Ascending aorta (tissue), 2 donors: ENCODE measurements at places on chromosomes 2 and 18. TPM values are rescaled to one million over a fixed set of nuclear protein-coding genes. Genes with fewer than 3 reads are reported as not detected.

DNA sequence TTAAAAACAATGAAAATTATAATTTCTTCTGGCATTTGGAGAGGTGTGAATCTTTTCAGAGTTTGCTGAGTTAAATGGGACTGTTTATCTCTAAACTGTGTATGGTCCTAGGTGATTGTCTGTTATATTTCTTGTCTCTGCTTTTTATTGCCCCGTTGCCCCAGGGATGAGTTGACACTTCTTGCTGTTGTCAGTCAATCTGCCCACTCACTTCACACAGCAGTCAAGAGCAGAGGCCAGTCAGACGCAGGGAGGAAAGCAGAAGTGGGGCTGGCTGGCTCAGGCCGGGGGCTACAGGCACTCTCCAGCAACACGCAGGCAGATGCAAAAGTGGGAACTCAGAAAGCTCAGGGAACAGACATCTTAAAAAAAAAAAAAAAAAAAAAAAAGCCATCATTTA, 365.2 kb downstream of the CLIP4 start:
- H3K4me1 ChIP-seq: no peaks in the 10 kb centered on the region
- no peak overlapping the region for H3K27ac ChIP-seq
- no peak overlapping the region for H3K4me3 ChIP-seq
- no peaks in the 10 kb centered on the region for H3K36me3 ChIP-seq

DNA sequence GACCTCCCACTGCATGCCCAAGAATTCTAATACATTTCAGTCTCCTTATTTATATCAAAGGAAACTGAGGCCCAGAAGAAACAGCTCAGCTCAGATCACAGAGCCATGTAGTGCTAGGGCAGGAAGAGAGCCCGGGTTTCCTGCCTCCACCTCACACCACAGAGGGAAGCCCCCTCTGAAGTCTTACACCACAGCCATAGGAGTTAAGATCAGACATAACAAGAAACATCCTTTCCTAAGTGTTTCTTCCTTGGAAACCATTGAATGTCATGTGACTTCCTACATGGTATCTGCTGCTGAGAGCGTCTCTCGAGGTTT, 102.1 kb downstream of the MTCL1 start:
- H3K27ac ChIP-seq: no peak overlapping the region
- no peaks in the 10 kb centered on the region for H3K36me3 ChIP-seq
- no peak overlapping the region for H3K4me3 ChIP-seq

- H3K27ac ChIP-seq: no peak overlapping the region
- no peak overlapping the region for H3K4me3 ChIP-seq
- peaks cover 30% of the 10 kb centered on the region for H3K4me1 ChIP-seq
- no peak for DNase-seq
Observed at GRCh38 chr2:232662486-232663260, 29.3 kb downstream of the EFHD1 start.

- H3K36me3 ChIP-seq: no peaks in the 10 kb centered on the region
- no peaks in the 10 kb centered on the region for H3K27me3 ChIP-seq
- no peak for DNase-seq
- H3K4me3 ChIP-seq: no peak overlapping the region
- H3K4me1 ChIP-seq: no peaks in the 10 kb centered on the region
Observed at GRCh38 chr2:216298719-216299495, 73.4 kb downstream of the MARCHF4 start.

- no peaks in the 10 kb centered on the region for H3K27me3 ChIP-seq
- no peaks in the 10 kb centered on the region for H3K36me3 ChIP-seq
- no peak for DNase-seq
- peaks cover 18% of the 10 kb centered on the region for H3K4me1 ChIP-seq
Observed at GRCh38 chr2:96142217-96143113, 2.8 kb downstream of the DUSP2 start.

- H3K4me1 ChIP-seq: peaks cover 3% of the 10 kb centered on the region
- no peaks in the 10 kb centered on the region for H3K27me3 ChIP-seq
- no peak overlapping the region for H3K4me3 ChIP-seq
Observed at GRCh38 chr2:68906716-68907115, 35.5 kb upstream of the BMP10 start.

GRCh38 chr2:240564561-240565332, 3.5 kb upstream of the RNPEPL1 start:
- H3K4me3 ChIP-seq: no peak overlapping the region
- H3K36me3 ChIP-seq: no peaks in the 10 kb centered on the region
- peak overlapping the region; percentile 54 for H3K27ac ChIP-seq
- no peak for DNase-seq

GRCh38 chr2:218880102-218880858, at the start of gene WNT10A:
WNT10A (plus strand) TSS chr2:218880852; CDS start chr2:218880996, 144 bp downstream.
- H3K27me3 ChIP-seq: peaks cover 25% of the 10 kb centered on the region
- H3K27ac ChIP-seq: no peak within 1 kb of the TSS
- no peaks in the 10 kb centered on the region for H3K4me1 ChIP-seq
- H3K4me3 ChIP-seq: peak within 1 kb of the TSS; percentile 42
- no peak for DNase-seq
- no peaks in the 10 kb centered on the region for H3K36me3 ChIP-seq

- no peaks in the 10 kb centered on the region for H3K36me3 ChIP-seq
- peak overlapping the region; percentile 62 for H3K27ac ChIP-seq
- H3K4me1 ChIP-seq: peaks cover 11% of the 10 kb centered on the region
- DNase-seq: no peak
- peak overlapping the region; percentile 45 for H3K4me3 ChIP-seq
Observed at GRCh38 chr18:13611142-13611600, 115.2 kb downstream of the FAM210A start.

DNA sequence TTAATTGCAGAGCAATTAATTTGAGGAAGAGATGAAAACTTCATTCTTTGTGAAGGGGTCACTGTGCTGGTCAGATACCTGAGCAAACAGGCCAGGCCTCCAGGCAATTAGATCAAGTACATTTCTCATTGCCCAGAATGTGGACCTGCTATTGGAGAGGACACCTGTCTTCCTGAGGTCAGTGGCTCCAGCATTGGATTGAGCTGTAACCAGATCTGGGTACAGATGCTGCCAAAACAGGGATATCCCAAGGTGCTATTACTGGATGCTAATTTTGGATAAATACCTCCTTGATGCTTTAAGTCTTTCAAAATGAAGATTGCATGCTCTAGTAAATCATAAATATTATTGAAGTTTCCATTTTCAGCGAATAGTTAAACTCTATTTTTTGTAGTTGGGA, 131.5 kb downstream of the FAM161A start:
- H3K36me3 ChIP-seq: no peaks in the 10 kb centered on the region
- H3K27me3 ChIP-seq: no peaks in the 10 kb centered on the region
- H3K4me3 ChIP-seq: no peak overlapping the region
- no peak for DNase-seq
- no peak overlapping the region for H3K27ac ChIP-seq

DNA sequence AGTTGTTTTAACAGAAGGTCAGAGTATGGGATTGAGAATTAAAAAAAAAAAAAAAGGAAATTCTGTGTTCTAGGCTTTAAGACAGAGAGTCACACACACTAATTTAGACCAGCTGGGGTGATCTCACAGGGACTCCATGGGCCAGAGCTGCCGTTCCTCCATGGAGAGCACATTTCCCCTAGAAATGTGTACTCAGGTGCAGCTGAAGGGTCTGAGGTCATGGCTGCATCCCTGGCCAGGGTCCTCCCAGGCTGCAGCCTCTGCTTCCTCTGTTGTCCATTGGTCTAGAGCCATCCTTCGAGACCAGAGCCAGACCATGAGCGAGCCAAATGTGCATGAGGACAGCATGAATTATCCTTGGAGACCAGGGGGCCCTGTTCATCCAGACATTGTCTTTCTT, 190.1 kb upstream of the TNP1 start:
- no peak overlapping the region for H3K4me3 ChIP-seq
- H3K36me3 ChIP-seq: no peaks in the 10 kb centered on the region
- DNase-seq: no peak
- H3K27ac ChIP-seq: no peak overlapping the region
- peaks cover 37% of the 10 kb centered on the region for H3K4me1 ChIP-seq

DNA sequence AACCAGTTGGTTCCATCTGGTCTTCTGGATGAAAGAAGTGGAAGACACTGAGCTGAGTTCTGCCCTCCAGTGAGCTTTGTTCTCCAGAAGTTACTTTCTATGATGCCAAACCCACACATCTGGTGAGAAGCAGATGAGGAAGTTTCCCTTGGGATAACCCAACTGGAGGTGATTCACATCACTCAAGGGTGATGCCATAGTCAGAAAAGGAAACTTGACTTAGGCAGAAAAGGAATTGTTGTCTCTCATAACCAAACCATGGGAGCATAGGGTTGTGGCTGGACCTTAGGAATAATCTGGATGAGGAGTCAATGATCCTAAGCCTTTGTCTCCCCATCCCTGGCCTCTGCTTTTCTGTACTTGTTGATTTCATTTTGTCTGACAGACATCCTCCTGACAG, 43.7 kb downstream of the CDC42EP3 start:
- no peak overlapping the region for H3K4me3 ChIP-seq
- H3K27me3 ChIP-seq: no peaks in the 10 kb centered on the region
- H3K36me3 ChIP-seq: no peaks in the 10 kb centered on the region
- H3K27ac ChIP-seq: no peak overlapping the region
- DNase-seq: no peak

DNA sequence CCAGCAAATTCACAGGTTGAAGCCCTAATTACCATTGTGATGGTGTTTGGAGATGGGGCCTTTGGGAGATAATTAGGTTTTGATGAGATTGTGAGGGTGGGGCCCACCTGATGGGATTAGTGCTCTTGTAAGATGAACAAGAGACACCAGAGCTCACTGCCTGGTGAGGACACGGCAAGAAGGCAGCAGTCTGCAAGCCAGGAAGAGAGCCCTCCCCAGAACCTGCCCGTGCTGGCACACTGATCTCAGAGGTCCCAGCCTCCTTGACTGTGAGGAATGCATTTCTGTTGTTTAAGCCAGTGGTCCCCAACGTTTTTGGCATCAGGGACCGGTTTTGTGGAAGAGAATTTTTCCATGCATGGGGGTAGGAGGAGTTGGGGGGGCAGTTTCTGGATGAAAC, 240.7 kb downstream of the KLHL29 start:
- H3K4me3 ChIP-seq: no peak overlapping the region
- no peaks in the 10 kb centered on the region for H3K27me3 ChIP-seq
- no peak overlapping the region for H3K27ac ChIP-seq
- DNase-seq: no peak
- H3K36me3 ChIP-seq: no peaks in the 10 kb centered on the region
- H3K4me1 ChIP-seq: no peaks in the 10 kb centered on the region

DNA sequence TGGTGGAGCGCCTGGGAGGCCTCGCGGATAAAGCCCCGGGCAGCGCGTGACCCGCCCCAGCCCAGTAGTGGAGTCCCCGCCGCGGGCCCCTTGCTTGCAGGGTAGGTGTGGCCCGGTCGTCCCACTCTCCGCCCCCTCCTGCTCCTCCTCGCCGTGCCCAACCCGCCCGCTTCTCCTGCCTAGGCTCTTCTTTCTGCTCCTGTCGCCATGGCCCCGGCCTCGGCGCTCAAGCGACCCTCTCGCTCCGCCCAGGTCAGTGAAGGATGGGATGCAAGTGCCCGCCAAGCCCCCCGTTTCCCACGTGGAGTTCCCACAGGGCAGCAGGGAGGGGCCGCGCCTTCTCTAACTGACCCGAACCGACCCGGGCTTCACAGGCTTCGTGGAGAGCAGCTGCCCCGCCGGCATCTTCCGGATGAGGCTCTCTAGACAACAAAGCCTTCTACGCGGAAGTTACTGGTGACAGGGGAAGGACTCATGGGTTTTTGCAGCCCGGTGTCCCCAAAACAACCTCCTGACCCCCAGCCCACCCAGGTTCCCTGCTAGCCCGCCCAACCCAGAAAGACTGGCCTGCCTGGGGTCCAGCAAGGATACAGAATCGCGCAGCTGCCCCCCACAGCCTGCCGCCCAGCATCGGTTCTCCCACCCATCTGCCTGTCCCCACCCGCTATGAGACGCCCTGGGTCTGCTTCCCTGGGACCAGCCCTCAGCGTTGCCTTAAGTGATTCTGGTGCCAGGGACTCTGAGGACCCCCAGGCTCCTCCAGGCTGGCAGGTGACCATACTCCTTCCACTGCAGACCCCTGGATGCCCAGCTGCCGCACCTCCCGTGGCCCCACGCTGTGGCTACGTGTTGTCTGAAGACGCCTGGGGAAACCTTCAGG, 32.8 kb downstream of the TTC32 start:
- H3K27ac ChIP-seq: no peak overlapping the region
- H3K4me3 ChIP-seq: peak overlapping the region; percentile 66
- no peak for DNase-seq
- H3K4me1 ChIP-seq: peaks cover under 1% of the 10 kb centered on the region
- H3K36me3 ChIP-seq: no peaks in the 10 kb centered on the region

DNA sequence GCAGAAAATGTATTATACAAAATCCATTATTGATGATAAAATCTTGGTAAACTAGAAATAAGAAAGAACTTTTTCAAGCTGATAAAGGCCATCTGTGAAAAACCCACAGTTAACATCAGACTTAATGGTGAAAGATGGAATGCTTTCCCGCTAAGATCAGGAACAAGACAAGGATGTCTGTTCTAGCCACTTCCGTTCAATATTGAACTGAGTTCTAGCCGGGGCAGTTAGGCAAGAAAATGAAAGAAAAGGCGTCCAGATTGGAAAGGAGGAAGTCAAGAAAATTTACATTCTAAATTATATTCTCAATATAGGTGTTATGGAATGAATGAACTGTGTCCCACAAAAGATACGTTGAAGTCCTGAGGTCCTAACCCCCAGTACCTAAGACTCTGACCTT, 39.1 kb upstream of the DTNB start:
- DNase-seq: no peak
- no peaks in the 10 kb centered on the region for H3K36me3 ChIP-seq
- H3K27ac ChIP-seq: no peak overlapping the region
- H3K4me3 ChIP-seq: no peak overlapping the region
- H3K27me3 ChIP-seq: no peaks in the 10 kb centered on the region
- H3K4me1 ChIP-seq: no peaks in the 10 kb centered on the region

- no peaks in the 10 kb centered on the region for H3K27me3 ChIP-seq
- H3K4me1 ChIP-seq: peaks cover 4% of the 10 kb centered on the region
Observed at GRCh38 chr2:64865073-64865830, 123.9 kb upstream of the SLC1A4 start.

DNA sequence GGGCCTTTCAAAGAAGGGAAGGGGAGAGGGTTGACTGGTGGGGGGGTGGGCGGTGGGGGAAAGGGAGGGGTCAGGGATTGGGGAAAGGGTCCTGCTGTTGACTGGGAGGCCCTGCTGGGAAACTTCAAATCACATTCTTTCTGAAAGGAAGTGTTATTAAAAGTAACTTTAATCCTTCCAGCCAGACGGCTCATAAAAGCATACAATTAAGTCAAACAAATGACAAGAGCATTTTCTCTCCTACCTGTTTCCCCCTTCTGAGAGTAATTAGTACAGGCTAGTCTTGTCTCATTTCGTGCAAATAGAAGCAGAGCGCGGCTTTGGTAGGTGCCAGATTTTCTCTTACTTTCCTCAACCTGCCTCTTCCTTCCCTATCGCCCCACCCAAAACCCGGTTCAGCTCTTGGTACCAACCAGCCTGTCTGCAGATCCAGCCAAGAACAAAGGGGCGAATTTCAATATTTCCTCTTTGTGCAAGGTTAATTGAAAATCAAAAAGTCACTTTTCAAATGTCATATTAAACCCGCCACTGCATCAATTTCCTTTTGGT, 2112.6 kb upstream of the PIK3C3 start:
- DNase-seq: no peak
- no peaks in the 10 kb centered on the region for H3K27me3 ChIP-seq
- H3K27ac ChIP-seq: no peak overlapping the region
- H3K36me3 ChIP-seq: no peaks in the 10 kb centered on the region

IL36G gene
- not detected for total RNA-seq

KCNS3 gene
- 6.7 TPM for total RNA-seq

PRKAG3 gene
- not detected for total RNA-seq

TET3 gene
- 22.7 TPM for total RNA-seq

MATN3 gene
- 0.64 TPM for total RNA-seq

CFAP65 gene
- total RNA-seq: not detected

CTAGE1 gene
- total RNA-seq: not detected

CFAP210 gene
- not detected for total RNA-seq

TTR gene
- 5.2 TPM for total RNA-seq

FSHR gene
- total RNA-seq: not detected

PRKD3 gene
- 14.0 TPM for total RNA-seq

TMEM169 gene
- total RNA-seq: 7.3 TPM
